ENCODE measurements at places on chromosomes 12 and 14.

GRCh38 chr14:91862417-91862816 is 4.9 kb downstream of the TC2N start:
- no peak for DNase-seq

GRCh38 chr12:2876431-2877046 is 435 bp downstream of the FOXM1 start:
- no peak for DNase-seq

GRCh38 chr12:95959107-95959506 is 16.0 kb downstream of the AMDHD1 start:
- no peak for DNase-seq

GRCh38 chr12:111390910-111391309 is 14.8 kb upstream of the SH2B3 start:
- DNase-seq: no peak

GRCh38 chr12:54017027-54017788 is 8.4 kb downstream of the HOXC8 start:
- DNase-seq: no peak

- no peak for DNase-seq
Measured at GRCh38 chr12:114430306-114430705, 24.4 kb upstream of the TBX5 start.

DNA sequence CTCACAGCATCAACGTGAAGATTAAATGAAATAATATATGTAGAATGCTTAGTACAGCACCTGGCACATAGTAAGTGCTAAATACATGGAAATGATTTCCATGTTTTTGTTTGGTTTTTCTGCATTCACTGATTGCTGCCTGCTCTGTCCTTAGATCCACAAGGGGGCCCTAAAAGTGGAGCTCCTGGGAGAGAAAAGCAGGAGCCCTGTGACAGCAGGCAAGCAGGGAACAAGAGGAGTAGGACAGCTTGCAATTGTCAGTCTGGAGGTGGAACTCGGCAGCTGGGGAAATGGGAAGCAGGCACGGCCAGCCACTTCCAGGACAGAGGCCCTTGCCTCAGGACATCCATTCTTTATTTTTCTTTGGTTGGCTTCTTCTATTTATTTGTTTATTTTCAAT is 292.9 kb downstream of the BMP4 start:
- no peak for DNase-seq

GRCh38 chr12:27162229-27162537 is 79.8 kb upstream of the C12orf71 start:
- DNase-seq: no peak
